Effector memory CD4-positive, alpha-beta T cell (primary cell): ENCODE measurements at places on chromosomes 7 and 10.

DNA sequence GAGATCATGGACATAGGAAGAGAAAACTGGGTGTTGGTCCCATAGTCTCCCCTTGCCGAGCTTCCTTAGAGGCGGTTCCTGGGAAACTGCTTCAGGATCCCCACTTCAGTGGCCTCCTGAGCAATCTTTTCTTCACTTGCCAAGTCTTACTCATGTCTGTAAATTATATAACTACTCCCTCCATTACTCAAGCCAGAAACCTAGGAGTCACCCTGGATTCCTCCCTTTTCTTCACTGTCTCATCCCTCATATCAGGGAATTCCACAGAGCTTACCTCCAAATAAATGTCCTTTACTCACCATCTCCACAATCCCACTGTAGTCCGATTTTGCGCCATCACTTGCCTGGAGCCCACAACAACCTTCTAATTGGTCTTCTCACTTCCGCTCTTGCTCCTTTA lies 29.1 kb upstream of the TRUB1 start:
- DNase-seq, result no peak

- no peak for DNase-seq
Observed at GRCh38 chr7:75652788-75653187, 86.0 kb downstream of the HIP1 start.

DNA sequence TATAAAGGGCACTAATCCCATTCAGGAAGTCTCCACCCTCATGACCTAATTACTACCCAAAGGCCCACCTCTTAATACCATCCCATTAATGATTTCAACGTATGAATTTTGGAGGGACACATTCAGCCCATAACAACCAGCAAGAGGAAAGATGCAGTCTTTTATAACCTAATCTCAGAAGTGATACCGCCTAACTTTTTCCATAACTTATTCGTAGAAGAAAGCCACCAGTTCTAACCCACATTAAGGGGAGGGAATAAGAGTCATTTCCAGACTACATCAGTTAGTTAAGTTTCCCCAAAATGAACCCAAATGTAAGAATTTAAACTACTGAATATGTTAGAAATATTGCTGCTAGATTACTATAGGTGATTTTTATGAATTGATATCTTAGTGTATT lies 32.1 kb upstream of the LHFPL3 start:
- DNase-seq, result no peak

DNA sequence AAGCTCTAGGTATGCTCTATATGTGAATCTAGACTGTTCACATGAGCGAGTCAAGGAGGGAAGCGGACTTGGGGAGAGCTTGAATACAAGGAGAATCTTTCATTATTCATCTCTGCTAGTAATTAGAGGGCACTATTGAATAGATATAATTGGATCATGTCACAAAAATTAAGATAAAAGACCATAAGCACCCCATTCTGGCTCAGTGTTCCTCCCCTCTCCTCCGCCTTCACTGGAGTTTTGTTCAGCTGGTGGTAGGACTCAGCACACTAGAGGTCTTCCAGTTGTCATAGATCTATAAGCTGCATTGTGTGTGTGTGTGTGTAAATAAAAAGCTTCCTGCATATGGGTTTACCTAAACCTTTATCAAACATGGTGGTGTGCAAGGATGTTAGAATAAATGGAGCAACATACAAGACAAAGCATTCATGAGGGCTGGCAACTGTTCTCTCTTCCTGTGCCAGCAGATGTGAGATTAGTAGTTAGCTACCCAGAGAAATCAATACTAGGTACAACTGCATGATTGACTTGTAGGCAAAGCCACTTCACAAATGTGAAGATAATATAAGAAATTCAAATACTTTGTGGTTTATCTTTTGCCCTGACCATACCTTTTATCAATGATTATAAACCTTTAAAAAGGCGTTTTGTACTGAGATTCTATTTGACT lies 142.6 kb downstream of the CREB5 start:
- no peak for DNase-seq

DNA sequence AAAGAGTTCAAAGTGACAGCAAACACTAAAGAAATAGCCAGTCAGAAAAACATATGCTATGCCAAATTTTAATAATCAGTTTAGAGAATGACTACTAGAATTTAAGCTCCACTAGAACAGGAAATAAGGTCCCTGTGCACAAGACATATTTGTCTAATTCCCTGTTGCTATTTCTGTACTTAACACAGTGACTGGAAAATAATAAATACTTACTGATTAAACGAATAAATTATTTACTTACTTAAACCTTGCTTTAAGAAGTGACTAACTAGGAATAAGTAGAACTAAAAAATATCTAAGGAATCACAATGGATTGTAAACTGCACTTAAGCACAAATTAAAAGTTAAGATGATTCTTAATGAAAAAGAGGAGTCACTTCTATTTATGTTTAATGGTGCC lies 22.3 kb downstream of the NPS start:
- no peak for DNase-seq

- DNase-seq, result no peak
Observed at GRCh38 chr7:48035967-48036478, 680 bp downstream of the C7orf57 start.

GRCh38 chr10:83809001-83809400 lies 330.3 kb upstream of the GHITM start:
- no peak for DNase-seq

- no peak for DNase-seq
Observed at GRCh38 chr7:116576350-116577319, 51.8 kb downstream of the CAV1 start.

GRCh38 chr10:35058686-35059085 lies 31.5 kb downstream of the CUL2 start:
- DNase-seq, result no peak

DNA sequence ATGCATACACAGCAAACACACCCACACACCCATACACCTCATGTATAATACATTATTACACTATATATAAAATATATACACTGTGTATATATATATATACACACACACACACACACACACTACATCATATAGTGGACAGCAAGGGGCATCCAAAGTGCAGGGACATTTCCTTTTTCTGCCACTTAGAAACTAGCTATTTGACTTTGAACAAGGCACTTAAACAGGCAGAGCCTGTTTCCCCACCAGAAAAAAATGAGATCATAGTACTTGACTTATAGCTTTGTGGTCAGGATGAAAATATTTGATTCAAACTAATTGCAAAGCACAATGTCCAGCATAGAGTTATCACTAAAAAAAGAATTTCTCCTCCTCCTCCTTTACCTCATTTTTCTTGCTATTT lies 254.3 kb upstream of the NPVF start:
- DNase-seq, result no peak

GRCh38 chr7:29771081-29771816 lies 35.1 kb upstream of the WIPF3 start:
- no peak for DNase-seq

DNA sequence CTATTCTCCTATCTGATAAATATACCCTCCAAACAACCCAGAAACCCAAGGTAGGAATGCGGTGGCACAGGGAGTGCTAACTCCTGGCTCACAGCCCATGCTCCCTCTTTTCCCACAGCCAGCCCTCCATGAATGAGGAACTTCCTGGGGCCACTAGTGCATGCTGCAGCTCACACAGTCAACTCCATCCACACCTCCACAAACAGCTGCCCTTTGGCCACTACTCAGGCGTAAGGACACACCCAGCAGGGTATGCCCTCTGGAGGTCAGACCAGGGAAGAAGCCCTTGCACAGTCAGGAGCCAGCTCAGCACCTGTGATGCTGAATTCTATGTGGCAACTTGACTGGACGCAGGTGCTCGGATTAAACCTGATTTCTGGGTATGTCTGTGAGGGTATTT lies 85.2 kb upstream of the PIK3CG start:
- DNase-seq, result no peak

DNA sequence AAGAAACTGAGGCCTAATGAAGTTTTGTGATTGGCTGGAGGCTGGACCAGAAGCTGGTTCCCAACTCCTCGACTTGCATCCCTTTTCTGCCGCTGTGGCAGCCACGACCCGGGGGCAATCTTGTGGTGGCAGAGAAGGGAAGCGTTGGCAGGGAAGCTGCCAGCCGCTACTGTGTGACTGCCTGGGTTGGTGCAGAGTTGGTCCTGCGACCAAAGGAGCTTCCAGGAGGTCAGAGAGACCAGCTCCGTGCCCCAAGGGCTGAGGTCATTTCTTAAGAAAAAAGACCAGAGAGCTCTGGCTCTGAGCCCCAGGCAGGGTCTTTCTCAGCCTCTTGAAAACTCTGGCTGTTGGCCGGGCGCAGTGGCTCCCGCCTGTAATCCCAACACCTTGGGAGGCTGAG lies 47.2 kb downstream of the PRF1 start:
- no peak for DNase-seq

DNA sequence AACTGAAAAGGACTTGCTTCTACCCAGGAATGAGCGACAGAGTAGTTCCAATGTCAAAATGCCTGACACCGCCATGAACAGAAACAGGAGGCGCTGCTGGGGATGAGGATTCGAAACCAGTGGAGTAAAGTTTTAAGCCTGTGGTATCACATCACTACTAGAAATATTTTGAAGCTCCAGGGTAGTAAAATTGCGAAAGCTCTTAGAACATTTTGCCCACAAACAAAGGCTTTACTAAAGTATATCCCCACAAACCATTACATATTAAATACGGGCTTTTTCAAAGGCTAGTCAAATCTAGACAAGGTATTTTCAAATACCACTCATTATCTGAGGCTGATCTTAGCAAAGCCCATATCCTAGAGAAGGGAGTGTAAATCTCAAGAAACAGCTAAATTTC lies 2.4 kb downstream of the PRDX3 start:
- DNase-seq, result no peak

GRCh38 chr7:68958571-68958970 lies 639.7 kb upstream of the AUTS2 start:
- no peak for DNase-seq

- no peak for DNase-seq
Observed at GRCh38 chr7:50628434-50629084, 63.4 kb upstream of the DDC start.

GRCh38 chr10:103064956-103065355 lies 128.1 kb downstream of the NT5C2 start:
- DNase-seq, result no peak

GRCh38 chr7:25158966-25159365 lies 33.9 kb upstream of the CYCS start:
- no peak for DNase-seq

- DNase-seq, result no peak
Observed at GRCh38 chr7:23011222-23011924, 2.6 kb downstream of the HYCC1 start.

DNA sequence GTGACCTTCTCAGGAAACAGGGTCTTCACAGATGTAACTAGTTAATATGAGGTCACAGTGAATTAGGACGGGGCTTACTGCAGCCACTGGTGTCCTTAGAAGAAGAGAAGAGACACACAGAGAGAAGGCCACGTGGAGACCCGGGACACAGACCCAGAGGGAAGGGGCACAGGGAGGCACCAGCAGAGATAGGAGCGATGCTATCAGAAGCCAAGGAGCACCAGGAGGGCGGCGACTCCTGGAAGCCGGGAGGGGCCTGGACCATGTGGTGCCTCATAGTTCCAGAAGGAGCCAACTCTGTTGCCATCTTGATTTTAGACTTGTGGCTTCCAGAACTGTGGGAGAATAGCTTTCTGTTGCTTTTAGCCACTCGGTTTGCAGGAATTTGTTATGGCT lies 505.9 kb downstream of the TCERG1L start:
- no peak for DNase-seq

GRCh38 chr7:91379991-91380390 lies 115.8 kb downstream of the FZD1 start:
- DNase-seq, result no peak

DNA sequence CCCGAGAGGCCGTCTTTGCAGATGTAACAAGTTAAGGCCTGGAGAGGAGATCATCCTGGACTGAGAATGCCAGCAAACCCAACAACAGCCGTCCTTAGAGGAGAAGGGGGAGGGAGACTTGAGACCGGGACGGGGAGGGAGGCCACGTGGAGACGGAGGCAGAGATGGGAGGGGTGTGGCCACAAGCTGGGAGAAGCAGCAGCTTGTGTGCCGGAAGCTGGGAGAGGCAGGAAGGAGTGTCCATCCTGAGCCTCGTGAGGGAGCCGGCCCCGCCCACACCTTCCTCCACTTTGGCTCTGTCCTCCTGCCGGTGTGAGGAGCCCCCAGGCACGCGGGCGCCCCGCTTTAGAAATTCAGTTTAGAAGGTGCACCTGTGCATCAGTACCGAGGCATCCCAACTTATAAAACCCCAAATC lies 95.7 kb downstream of the DNAJB6 start:
- no peak for DNase-seq

DNA sequence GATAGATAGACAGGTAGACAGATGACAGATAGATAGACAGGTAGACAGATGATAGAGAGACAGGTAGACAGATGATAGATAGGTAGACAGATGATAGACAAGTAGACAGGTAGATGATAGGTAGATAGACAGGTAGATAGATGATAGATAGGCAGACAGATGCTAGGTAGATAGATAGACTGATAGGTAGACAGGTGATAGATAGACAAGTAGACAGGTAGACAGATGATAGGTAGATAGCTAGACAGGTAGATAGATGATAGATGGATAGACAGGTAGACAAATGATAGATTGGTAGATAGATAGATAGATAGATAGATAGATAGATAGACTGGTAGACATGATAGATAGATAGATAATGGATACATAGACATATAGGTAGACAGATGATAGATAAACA lies 93.4 kb upstream of the ADRB1 start:
- DNase-seq, result no peak

DNA sequence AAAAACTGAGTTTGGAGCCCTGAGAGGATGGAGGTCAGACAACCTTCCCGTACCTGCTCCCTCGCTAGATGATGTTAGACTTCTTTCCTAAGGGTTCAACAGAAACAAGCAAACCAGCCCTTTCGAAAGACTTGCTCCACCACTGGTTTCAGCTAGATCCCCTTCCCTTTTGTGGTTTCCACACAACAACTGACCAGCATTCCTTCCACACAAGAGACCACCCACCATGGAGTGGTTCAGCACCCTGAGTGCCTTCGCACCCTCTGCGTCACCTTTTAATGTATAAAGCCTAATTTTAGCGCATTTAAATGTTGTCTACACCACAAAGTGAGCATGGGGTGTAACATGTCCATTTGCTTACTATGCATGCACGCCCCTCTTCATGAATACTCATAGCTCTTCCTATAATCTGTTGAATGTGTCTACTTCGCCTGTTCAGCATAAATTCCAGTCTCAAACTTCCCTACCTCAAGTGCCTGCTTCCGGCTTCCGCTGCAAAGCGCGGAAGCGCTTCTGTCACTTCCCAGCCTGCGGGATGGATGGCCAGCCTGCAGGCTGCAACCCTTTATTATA lies 69.0 kb downstream of the TACC2 start:
- no peak for DNase-seq
